ENCODE measurements at places on chromosomes 3 and 15.

DNA sequence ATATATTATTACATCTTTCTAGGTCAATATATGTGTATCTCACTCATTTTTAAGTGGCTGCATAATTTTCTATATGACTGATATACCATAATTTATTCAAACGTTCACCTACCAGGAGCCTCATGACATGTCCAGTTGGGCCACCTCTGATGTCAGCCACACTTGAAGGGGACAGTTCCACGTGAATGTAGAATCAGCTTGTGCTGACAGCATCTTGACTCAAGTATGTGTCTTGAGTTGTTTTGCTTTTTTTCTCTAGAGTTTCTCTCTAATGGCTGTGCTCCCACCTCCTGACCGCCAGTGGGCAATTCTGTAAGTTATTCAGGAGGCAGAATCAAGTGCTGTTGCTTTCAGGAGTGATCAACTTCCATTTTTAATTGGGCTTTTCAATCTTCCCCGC, 237.9 kb downstream of the NFKBIZ start:
- no peak for DNase-seq

GRCh38 chr3:108100906-108101660, 10.3 kb upstream of the CD47 start:
- no peak for DNase-seq

DNA sequence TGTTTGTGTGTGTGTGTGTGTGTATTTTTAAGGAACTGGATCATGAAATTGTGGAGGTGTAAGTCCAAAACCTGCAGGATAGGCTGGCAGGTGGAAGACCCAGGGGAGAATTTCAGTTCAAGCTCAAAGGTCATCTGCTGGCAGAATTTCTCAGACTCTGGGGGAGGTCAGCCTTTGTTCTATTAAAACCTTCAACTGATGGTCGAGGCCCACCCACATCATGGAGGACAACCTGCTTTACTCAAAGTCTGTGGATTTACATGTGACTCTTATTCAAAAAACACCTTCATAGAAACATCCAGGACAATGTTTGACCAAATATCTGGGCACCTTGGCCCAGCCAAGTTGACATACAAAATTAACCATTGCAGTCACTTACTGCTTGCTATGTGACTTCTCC, 157.2 kb downstream of the EDEM1 start:
- DNase-seq = no peak

DNA sequence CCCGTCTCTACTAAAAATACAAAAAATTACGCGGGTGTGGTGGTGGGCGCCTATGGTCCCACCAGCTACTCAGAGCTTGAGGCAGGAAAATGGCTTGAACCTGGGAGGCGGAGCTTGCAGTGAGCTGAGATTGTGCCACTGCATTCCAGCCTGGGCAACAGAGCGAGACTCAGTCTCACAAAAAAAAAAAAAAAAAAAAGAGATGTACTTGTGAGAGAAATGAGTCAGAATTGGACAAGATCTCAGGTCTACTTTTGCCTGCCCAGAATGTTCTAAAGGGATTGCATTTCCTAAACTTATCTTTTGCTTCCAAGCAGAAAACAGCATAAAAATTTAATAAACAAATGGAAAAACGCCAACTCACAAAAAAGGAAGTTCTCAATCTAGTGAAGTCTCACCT, 167.5 kb downstream of the NR2F2 start:
- no peak for DNase-seq

DNA sequence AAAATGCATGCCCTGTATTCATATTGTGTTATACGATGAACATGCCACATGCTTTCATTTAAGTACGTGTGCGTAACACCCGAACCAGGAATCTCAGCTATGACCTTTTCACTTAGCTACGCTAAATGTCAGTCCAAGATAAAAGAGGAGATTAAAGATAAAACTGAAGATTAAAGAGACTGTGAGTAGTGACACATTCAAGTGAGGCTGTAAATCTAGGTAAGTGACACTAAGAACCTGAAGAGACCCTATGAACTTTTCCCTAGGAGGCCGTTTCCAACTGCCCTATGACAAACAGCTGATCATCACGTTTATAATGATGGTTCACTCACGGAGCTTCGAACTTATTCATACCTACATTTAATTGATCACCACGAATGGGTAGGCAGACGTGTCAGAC, 32.2 kb downstream of the TFRC start:
- DNase-seq = no peak

GRCh38 chr3:129838086-129838485, 55.4 kb downstream of the TMCC1 start:
- DNase-seq = no peak

GRCh38 chr15:35605764-35606449, 59.9 kb upstream of the DPH6 start:
- no peak for DNase-seq

- no peak for DNase-seq
Observed at GRCh38 chr3:102374863-102375634, 59.8 kb upstream of the ZPLD1 start.

GRCh38 chr3:16828815-16829214, 55.9 kb upstream of the PLCL2 start:
- DNase-seq = no peak

DNA sequence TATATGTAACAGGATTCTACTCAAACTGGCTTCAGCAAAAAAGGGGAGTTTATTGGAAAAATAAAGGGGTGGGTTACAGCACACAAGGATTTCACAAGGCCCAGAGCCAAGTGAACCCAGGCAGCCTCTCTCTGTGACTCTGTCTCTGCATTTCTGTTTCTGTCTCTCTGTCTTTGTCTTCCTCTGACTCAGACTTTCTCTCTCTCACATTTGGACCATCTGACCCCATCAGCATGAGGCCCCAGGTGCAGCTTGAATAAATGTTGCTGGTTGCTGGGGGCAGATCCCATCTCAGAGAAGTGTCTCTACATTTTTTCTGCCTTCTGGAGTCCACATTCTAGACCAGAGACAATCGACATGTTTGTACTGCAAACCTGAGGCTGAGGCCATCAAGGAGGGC, 45.0 kb downstream of the RPLP1 start:
- DNase-seq = no peak

DNA sequence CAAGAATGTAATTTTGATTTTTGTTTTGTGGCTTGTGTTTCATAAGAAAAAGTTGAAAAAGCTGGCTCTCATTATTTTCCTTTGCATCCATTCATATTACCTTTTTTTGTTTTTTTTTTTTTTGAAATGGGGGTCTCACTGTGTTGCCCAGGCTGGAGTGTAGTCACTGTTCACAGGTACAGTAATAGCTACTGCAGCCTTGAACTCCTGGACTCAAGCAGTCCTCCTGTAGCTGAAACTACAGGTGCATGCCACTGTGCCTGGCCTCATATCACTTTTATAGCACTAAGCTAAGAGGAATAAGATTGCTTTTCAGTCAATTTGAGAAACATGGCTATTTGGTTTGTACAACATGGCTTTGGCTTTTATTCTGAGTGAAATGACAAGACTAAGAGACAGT, 49.8 kb downstream of the TCF12 start:
- no peak for DNase-seq

- no peak for DNase-seq
Observed at GRCh38 chr3:101383656-101384055, 63.3 kb upstream of the IMPG2 start.

GRCh38 chr3:33704891-33705290, 13.2 kb downstream of the CLASP2 start:
- DNase-seq = no peak

DNA sequence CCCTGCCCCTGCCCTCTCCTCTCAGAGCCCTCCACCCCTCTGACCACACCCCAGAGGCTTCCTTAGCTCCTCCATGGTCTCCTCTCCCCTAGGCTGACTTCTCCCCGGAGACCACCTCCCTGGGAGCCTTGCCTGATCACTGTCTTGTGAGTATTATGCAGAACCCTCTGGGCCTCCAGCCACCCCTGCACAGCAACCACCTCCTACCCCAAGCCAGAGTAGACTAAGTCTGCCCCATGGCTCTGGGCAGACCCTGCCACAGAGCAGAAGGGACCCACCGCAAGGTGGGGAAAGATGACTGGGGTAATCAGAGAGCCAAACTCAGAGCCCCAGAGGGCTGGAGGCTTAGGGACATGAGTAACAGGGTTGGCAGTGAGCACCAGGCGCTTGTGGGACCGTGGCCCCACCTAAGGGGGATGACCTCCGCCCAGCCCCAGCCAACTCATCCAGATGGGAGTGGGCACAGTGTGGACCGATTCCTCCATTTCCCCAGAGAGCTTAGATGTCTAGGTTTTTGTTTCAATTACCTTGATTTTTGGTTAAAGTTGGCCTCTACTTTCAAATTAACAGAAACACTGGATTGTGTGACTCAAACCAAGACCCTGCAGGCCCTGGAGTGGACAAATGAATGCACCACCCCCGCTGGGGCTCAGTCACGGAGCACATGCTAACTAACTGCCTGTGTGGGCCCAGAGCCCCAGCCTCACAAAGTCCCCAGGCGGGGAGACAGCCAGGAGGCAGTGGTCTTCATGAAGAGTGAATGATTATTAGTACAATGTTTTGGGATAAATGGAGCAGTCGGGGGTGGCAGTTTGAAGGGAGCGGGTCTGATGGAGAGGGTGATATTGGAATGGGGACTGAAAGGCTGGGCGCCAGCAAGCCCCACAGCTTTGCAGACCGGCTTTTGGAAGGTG, 119.4 kb upstream of the PRR20G start:
- no peak for DNase-seq

DNA sequence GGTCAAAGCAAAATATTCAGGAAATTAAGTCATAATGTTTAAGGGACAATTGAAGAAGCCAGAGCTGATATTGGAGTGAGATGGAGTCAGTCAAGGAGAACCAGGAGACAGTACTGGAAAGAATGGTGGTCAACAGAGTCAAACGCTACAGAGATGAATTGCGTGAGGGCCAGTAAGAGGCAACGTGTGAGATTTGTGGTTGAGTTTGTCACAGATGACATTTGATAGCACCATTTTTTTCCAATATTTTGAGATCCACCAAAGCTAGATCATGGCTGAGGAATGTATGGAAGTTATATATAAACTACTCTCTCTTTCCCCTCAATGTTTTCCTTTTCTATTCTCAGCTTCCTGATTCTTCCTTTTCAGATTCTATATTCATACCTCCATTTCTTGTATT, 375.1 kb upstream of the ROBO2 start:
- DNase-seq = no peak

DNA sequence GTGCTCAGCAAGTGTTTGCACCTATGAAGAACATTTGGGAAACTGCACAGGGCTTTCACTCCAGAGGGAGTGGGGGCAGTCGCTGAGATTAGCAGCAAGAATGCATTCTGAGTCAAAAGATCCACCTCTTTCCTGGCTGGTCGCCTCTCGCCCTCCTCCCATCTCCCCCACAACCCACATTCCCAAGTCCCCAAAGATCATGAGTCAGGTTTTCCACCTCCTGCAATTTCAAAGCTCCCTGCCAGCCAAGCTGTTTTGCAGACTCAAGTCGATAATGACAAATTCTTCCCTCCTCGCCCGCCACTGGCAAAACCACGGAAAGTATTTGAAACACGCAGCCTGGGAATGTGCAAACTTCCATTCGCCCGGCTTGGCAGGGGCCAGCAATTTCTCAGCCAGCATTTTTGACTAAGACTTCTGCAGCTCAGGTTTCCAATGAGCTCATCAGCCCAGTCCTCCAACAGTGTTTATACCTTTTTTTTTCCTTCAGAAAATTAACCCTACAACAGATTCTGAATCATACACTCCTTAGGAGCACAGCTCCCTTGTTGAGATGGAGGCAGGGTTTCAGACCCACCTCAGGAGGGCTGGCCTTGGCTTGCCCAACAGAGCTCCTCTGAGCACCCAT, 181.4 kb downstream of the SMAD6 start:
- DNase-seq = no peak

GRCh38 chr3:5254281-5255048, 67.0 kb downstream of the EDEM1 start:
- no peak for DNase-seq

All from NCI-H1417 treated with DMSO at 0.1 percent for 48 hours (cell line).